Activated T-helper 1 cell treated with anti-CD3 and anti-CD28 coated beads, Interleukin-12 subunit alpha, Interleukin-12 subunit beta, Interleukin-2, Interleukin-4 antibody, amounts not matched to agents 30 ng/mL and 10 ng/mL and 1 ng/mL, durations not matched to agents 14 hours and 24 hours and 36 hours (primary cell): ENCODE measurements at places on chromosomes 16 and 17.
A peak's percentile ranks its signal among the peaks of the same experiment; 100 is the strongest.

DNA sequence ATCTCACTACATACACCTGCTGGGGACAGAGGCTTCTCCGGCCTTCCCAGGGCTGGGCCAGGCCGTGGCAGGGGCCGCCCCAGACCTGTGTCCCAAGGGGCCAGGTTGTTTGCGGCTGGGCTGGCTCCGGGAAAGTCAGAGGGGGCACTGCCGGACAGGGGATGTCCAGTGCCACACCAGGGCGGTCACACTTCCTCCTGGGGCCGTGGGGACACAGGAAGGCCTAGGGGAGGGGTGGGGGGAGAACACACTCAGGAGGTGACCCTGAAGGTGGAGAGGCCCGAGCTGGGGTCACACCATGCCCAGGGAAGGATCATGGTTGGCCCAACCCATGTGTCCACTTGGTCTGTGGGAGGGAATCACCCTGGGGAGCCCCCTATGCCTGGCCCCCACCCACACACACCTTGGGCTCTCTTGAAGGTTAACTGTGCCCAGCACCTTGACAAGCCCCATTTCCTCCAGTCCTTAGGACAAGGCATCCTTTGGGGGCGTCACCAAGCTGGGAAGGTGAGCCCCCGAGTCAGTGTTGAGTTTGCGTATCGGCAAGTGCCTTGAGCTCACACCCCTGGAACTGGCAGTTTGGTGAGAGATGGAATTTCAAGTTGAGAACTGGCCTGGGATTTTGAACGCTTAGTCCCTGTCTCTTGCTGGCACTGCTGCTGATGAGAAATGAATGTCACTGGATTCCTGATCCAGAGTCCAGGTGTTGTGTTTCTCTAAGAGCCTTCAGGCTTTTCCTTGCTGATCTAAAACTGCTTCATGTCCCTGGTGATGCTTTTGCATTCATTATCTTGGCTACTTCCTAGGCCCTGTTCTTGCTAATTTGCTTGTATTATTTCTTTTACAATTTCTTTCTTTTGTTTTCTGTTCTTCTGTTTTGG is 7.7 kb upstream of the ACTG1 start:
- no peak for DNase-seq

- DNase-seq: no peak
Measured at GRCh38 chr17:58322581-58323185, 5.9 kb downstream of the TSPOAP1 start.

DNA sequence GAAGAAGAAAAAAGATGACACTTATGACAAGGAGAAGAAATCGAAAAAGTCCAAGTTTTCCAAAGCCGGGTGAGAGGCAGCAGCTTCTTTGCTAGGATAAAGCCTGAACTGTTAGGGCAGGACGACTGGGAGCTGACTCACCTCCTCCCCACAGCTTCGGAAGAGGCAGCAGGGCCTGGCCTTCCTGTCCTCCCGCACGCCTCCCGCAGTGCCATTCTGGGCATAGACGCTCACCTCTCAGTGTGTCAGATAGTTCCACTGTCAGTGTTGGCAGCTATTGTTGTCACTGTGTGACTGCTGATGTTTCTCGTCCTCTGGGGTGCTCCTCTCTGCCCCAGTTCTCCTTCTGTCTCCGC is 12.6 kb downstream of the UBN1 start:
- DNase-seq: no peak

- DNase-seq: no peak
Measured at GRCh38 chr17:12953156-12953555, 64.7 kb downstream of the ELAC2 start.

- peak; percentile 74 for DNase-seq
Measured at GRCh38 chr17:64661976-64662773, at the start of gene SMURF2. SMURF2 (minus strand) TSS chr17:64662307; CDS start chr17:64661880, 427 bp downstream.

DNA sequence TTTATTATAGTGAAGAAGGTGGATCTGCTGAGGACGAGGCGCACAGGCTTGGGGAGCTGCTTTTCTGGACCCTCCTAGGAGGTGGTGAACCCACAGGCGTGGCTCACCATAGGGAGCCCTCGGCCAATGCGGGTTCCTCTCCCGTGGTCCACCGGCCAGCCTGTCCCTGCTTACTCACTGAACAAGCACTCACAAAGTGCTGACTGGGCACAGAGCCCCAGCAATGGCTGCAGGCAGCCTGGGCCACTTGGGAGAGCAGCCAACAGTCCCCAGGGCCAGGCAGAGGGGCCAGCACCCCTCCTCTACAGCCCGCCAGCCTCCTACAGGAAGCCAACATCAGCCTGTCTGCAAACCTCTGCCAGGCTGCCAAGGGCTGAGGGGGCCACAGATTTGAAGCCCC is 19.1 kb upstream of the NCBP3 start:
- DNase-seq: no peak

- no peak for DNase-seq
Measured at GRCh38 chr16:87149051-87149450, 168.1 kb downstream of the C16orf95 start.

DNA sequence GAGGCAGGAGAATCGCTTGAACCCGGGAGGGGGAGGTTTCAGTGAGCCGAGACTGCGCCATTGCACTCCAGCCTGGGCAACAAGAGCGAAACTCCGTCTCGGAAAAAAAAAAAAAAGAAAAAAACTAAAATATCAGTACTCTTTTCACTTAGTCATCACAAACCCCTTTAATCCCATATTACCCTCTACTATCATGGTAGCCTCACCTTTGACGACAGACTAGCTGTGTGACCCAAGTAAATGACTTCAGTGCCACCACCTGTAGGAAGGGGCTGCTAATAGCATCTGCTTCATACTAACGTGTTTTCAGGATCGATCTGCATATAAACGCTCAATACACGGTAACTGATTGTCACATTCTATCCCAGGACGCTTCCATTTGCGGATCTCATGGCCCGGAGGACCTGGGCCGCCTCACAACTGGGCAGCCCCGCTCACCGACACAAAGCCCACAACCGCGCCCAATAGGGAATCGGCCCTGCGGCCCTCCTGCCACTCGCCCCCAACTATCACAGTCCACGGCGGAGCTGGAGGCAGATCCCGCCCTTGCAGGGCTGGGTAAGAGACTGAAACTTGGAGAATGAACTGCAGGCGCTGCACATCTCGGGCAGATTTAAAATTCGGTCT is 1.1 kb upstream of the ZNF263 start:
- DNase-seq: no peak

GRCh38 chr17:76689859-76690258 is 20.9 kb downstream of the MXRA7 start:
- DNase-seq: no peak

DNA sequence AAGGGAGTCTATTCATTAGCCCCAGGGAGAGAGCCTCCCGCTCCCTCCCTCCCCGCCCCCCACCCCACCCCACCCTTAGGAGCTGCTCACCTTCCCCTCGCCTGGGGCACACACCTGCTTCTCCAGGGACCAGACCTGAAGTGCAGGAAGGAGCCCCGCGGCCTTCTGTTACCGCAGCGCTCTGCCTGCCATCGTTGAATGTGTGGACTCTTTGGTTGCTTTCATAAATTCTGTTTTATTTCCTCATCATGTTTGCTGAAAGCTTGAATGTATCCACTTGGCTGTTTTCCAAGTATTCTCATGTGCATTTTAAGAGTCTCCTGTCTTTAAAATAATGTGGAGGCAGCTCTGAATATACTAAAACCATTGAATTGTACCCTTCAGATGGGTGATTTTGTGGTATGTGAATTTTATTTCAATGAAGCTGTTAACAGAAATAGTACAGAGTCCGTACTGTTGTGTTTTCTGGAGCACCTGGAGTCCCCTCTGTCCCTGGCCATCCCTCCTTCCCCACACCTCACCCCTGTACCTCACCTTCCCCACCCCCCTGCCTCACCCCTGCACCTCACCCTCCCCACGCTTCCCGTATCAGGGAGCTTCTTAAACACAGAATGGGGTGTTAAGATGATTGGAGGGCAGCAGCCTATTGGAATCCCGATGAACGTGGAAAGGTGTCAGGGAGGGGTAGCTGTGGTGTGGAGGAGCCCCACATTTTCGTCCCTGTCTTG is 25.5 kb downstream of the RAB11FIP3 start:
- no peak for DNase-seq

GRCh38 chr16:53631236-53632025 is 72.2 kb downstream of the RPGRIP1L start:
- DNase-seq: no peak

- no peak for DNase-seq
Measured at GRCh38 chr17:41500131-41500911, 5.1 kb downstream of the KRT13 start.

- no peak for DNase-seq
Measured at GRCh38 chr17:73292031-73292531, 19.7 kb downstream of the CDC42EP4 start.

- DNase-seq: no peak
Measured at GRCh38 chr17:2421315-2422147, 20.7 kb upstream of the MNT start.

GRCh38 chr17:38598536-38598935 is 7.2 kb downstream of the SRCIN1 start:
- no peak for DNase-seq

- DNase-seq: peak; percentile 69
Measured at GRCh38 chr16:25257956-25258860, 563 bp upstream of the ZKSCAN2 start.
